Thyroid gland (tissue), 4 donors: ENCODE measurements at places on chromosomes 16 and 17.

GRCh38 chr16:53950677-53951076, 246.7 kb downstream of the FTO start:
- peaks cover 11% of the 10 kb centered on the region for H3K4me1 ChIP-seq
- no peaks in the 10 kb centered on the region for H3K27me3 ChIP-seq
- H3K4me3 ChIP-seq = no peak overlapping the region
- H3K36me3 ChIP-seq = no peaks in the 10 kb centered on the region
- DNase-seq = no peak

DNA sequence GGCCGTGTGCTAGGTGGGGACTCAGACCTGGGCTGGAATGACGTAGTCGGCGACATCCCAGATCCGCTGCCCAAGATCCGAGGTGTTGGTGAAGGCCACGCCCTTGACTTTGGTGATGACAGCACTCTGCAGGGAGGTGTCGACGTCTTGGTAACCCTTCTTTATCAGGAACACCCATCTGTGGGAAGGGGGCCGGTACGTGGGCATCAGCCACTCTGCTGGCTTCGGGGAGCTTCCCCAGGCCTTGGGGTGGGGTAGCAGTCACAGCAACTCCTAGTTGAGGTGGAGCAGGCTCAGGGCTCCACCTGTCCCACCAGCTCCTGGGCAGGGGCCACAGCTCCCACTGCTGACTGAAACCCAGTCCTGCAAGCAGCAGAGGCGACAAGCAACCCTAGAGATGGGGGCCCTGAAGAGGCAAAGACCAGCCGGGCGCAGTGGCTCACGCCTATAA, 4.3 kb downstream of the P2RX5 start:
- H3K27ac ChIP-seq = no peak overlapping the region
- DNase-seq = no peak
- H3K4me1 ChIP-seq = peaks cover 14% of the 10 kb centered on the region
- no peak overlapping the region for H3K4me3 ChIP-seq
- H3K27me3 ChIP-seq = peaks cover 3% of the 10 kb centered on the region
- H3K36me3 ChIP-seq = no peaks in the 10 kb centered on the region

DNA sequence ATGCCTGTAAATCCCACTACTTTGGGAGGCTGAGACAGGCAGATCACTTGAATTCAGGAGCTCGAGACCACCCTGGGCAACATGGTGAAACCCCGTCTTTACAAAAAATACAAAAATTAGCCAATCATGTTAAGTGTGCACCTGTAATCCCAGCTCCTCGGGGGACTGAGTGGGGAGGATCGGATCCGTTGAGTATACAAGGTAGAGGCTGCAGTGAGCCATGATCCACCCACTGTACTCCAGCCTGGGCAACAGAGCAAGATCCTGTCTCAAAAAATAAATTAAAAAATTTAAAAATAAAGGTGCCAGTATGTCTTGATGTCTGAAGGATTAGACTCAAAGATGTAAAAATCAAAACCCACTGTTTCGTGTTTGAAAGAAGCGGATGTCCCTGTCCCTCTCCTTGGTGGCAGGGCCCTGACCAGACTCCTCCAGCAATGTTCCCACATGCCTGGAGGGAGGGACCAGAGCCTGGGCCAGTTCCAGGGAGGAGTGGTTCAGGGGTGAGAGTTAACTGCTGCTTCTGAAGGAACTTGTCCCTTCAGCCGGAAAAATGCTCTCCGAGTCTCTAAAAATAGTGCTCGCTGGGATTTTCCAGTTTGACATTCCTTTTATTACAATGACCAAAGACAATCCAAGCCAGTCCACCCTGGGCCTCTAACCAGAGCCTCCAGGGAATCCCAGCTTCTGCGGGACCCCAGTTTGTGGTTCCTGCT, 9.4 kb upstream of the CMTM4 start:
- peak overlapping the region; percentile 96 for H3K27ac ChIP-seq
- H3K4me1 ChIP-seq = peaks cover 38% of the 10 kb centered on the region
- H3K27me3 ChIP-seq = no peaks in the 10 kb centered on the region
- DNase-seq = peak; percentile 96
- H3K36me3 ChIP-seq = no peaks in the 10 kb centered on the region

DNA sequence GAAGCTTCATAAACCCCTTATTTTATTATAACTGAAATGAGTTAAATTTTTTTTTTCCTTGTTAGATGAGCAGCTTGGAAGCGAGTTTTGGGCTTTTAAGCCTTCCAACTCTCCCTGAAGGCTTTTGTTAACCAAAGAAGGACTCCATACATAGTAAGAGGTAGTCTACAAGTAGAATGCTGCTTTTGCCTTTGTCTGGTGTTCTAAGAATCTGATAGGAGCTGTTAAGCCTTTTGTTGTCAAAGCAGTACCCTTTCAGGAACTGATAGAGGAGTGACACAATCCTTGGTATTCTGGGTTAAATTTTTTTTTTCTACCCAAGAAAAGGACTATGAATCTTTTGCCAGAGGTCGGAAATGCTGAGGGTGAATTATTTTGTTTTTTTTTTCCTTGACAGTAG, 26.1 kb downstream of the MAP2K4 start:
- no peak overlapping the region for H3K4me3 ChIP-seq
- no peaks in the 10 kb centered on the region for H3K36me3 ChIP-seq
- H3K4me1 ChIP-seq = peaks cover 35% of the 10 kb centered on the region
- H3K27ac ChIP-seq = no peak overlapping the region
- no peaks in the 10 kb centered on the region for H3K27me3 ChIP-seq

DNA sequence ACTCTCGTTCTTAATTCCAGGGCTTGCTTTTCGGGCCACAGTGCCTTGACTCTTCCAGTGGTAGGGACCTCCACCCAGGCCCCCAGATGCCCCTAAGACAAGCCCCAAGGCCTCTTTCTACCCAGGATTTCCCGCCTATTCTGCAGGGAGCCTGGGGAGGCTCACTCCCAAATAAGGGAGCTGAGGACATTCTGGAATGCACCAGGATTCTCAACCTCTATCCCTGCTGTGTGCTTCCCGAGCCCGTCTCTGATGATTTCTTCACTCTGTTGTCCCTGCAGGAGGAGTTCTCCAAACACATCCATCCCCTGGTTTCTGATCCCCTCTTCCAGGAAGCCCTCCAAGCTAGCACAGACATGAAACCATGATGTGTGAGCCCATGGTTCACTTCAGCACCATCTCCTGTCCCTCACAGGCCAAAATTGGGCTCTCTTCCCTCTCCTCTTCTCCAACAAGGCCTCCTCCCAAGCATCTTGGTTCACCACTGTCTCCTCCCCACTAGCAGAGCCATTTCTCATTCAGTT, 255.9 kb downstream of the KATNIP start:
- no peak for DNase-seq
- H3K36me3 ChIP-seq = no peaks in the 10 kb centered on the region
- H3K27me3 ChIP-seq = no peaks in the 10 kb centered on the region
- H3K4me1 ChIP-seq = no peaks in the 10 kb centered on the region
- no peak overlapping the region for H3K4me3 ChIP-seq
- H3K27ac ChIP-seq = no peak overlapping the region

DNA sequence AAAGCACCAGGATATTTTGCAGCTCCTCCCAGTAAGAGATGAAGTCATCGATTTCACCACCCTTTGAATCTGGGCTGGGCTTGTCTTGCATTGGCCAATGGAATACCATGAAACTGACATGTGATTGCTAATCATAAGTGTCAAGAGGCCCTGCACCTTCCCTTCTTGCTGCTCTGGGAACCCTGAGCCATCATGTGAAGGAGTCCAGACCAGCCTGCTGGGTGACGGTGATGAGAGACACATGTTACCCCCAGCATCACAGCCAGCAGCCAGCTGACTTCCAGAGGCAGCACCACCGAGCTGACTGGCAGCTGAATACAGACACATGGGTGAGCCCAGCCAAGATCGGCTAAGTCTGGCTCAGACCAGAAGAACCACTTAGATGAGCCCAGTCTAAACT, 43.6 kb upstream of the CACNG4 start:
- no peak overlapping the region for H3K4me3 ChIP-seq
- DNase-seq = no peak
- no peaks in the 10 kb centered on the region for H3K27me3 ChIP-seq

- H3K4me3 ChIP-seq = no peak overlapping the region
- H3K36me3 ChIP-seq = no peaks in the 10 kb centered on the region
- H3K27ac ChIP-seq = no peak overlapping the region
- no peaks in the 10 kb centered on the region for H3K4me1 ChIP-seq
These were observed 13.8 kb upstream of the SP6 start for GRCh38 chr17:47864791-47865216.

DNA sequence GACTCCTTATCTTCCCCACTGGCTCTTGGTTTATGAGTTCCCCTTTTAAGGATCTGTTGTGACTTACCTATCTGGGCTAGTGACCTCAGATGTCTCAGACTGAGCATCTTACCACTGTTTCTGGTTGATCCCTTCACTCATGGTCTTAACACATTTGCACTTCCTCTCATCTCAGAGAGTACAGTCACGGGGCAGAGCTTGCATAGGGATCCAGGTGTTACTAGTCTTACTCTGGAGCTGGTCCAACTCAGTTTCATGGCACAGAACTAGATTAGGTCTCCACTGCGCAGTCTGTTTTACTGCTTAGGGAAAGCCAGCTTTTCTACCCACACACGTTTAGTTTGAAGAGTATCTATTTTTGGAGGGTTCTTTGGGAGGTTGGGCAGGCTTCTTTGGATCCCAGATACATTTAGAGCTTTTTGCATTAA, 10.2 kb downstream of the GABARAPL2 start:
- no peak for DNase-seq
- peaks cover 57% of the 10 kb centered on the region for H3K36me3 ChIP-seq
- H3K27ac ChIP-seq = no peak overlapping the region
- H3K4me1 ChIP-seq = no peaks in the 10 kb centered on the region

GRCh38 chr17:56231693-56232092, 78.4 kb downstream of the ANKFN1 start:
- H3K4me3 ChIP-seq = no peak overlapping the region
- no peaks in the 10 kb centered on the region for H3K27me3 ChIP-seq
- no peak overlapping the region for H3K27ac ChIP-seq
- no peaks in the 10 kb centered on the region for H3K4me1 ChIP-seq

GRCh38 chr16:55955845-55956244, 80.7 kb upstream of the CES5A start:
- H3K4me3 ChIP-seq = no peak overlapping the region
- no peaks in the 10 kb centered on the region for H3K4me1 ChIP-seq
- H3K27me3 ChIP-seq = no peaks in the 10 kb centered on the region

- H3K27ac ChIP-seq = peak within 1 kb of the TSS; percentile 45
- no peaks in the 10 kb centered on the region for H3K27me3 ChIP-seq
- H3K4me1 ChIP-seq = peaks cover 23% of the 10 kb centered on the region
- peak within 1 kb of the TSS; percentile 57 for H3K4me3 ChIP-seq
These were observed at the start of gene PLEKHG4 for GRCh38 chr16:67279296-67280089. TSS of gene PLEKHG4 (plus strand) at chr16:67279532. CDS start at chr16:67280045, 513 bp downstream.

DNA sequence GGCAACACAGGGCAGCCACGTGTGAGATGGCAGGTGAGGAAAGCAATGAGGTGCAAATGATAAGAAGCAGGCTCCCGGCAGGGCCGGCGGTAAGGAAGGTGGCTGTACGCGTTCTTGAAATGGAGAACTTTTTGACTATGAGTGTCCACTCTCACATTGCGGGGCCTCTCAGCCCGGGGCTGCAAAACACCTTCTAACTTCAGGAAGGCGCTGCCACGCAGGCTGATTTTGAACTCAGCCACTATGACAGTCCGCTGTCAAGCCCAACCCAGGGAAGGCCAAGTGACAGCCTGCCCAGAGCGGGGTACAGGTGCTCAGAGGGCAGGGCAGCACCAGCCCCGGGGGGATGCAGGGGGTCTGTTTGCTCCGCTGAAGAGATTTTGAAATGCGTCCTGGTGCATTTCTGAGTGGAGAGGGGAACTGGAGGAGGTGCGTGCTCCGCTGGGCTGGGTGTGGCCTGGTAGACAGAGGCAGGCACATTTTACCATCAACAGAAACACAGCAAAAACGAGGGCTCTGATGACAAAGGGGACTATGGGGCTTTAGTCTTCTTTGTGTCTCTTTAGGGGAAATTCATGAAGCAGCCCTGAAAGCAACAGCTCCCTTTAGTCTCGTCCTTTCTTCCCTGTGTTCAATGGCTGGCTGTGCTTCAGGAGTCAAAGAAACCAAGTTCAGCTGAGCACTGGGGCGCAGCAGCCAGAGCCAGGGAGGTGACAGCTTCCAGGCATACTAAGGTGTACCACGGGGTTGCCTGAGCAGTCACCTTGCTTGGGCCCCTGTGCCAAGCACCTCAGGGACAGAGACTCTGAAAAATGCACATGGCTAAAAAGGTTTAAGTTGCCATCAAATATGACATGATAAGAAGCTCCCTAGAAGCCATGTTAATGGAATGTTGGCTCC, 14.6 kb upstream of the SREBF1 start:
- peaks cover 9% of the 10 kb centered on the region for H3K36me3 ChIP-seq
- peaks cover 65% of the 10 kb centered on the region for H3K4me1 ChIP-seq
- H3K4me3 ChIP-seq = no peak overlapping the region
- H3K27me3 ChIP-seq = no peaks in the 10 kb centered on the region
- peak; percentile 89 for DNase-seq
- H3K27ac ChIP-seq = peak overlapping the region; percentile 99
